ENCODE measurements at places on chromosomes 11 and 22.

DNA sequence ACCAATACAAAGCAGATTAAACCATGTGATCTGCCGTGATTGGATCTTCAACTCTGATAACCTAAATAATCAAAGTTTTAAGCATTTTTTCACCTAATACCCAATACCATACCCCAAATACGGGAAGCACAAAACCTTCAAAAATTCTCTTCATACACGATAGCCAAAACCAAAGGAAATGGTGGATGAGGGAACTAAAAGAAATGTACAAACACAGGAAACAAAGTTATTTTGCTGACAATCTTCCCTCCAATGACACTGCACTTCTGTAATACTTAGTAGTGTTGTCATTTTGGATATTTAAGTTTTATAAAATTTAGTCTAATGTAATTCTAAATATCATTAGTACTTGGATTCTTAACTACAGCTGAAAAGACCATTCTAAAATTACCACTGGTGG lies 27.0 kb downstream of the CSTF3 start:
- H3K4me3 ChIP-seq, result no peak overlapping the region
- no peaks in the 10 kb centered on the region for H3K27me3 ChIP-seq
- peaks cover 11% of the 10 kb centered on the region for H3K4me1 ChIP-seq
- no peaks in the 10 kb centered on the region for H3K36me3 ChIP-seq

GRCh38 chr11:117849781-117850414 lies 25.4 kb upstream of the FXYD2 start:
- no peak for DNase-seq
- H3K4me1 ChIP-seq, result no peaks in the 10 kb centered on the region
- H3K27ac ChIP-seq, result no peak overlapping the region
- no peak overlapping the region for H3K4me3 ChIP-seq

DNA sequence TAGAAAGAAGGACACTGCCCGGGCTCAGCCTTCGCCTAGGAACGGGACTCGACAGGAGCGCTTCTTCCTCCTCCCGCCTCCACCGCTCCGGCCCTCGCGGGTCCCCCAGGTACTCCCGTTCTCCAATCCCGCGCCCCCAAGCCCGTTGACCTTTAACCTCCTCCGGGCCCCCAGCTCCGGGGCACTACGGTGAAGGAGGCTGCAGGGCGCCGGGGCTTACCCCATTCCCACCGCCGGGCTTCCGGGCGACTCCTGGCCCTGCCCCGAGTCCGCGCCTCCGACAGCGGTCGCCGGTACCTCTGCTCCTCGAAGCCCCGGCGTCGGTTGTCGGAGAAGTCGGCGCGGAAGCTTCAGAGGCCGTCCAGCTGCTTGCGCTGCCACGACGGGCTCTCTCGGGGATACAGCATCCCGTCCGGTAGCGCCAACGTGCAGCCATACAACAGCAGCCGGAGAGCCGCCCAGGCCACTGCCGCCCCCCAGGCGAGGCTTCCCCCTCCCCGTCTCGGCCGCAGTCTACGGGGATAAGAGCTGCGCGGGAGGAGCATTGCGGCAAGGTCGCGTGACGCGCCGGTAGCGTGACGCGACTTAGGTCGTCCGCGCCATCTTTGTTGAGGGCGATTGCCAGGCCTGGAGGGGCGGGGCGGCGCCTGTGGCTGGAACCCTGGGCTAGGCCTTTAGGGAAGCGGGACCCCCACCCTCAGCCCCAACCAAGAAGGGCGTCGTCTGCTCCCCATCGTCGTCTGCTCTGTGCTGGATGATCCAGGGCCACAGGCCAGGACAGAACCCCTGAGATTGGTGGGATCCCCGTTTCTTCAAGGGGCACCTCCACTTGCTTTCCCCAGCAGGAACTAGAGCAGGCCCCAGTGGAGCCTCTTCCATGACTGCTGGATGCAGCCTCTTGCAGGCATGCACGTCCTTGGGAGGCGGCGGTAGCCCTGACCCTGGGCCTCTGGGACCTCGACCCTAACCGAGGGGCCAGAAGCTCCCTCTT lies 26.3 kb downstream of the RGL4 start:
- H3K4me3 ChIP-seq, result peak overlapping the region; percentile 74
- DNase-seq, result peak; percentile 94
- no peaks in the 10 kb centered on the region for H3K36me3 ChIP-seq
- H3K27ac ChIP-seq, result peak overlapping the region; percentile 77
- H3K27me3 ChIP-seq, result peaks cover 2% of the 10 kb centered on the region

DNA sequence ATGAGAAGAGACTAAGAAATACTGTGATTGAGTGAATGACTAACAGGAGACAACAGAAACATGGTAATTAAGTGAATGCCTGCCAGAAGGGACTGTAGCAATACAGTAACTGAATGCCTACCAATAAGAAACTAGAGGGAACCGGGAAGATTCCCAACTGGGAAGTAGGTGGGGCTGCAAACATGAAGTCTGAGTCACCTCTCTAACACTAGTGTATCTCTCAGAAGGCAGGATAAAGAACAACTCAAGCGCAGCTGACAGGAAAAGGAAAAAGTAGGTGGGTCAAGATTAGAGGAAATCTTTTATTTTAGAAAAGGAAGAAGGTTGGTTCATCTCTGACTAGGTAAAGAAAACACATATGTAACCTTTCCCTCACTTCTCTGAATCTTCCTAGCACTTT lies 14.0 kb downstream of the C11orf42 start:
- no peak overlapping the region for H3K4me3 ChIP-seq
- peaks cover 3% of the 10 kb centered on the region for H3K36me3 ChIP-seq
- no peaks in the 10 kb centered on the region for H3K27me3 ChIP-seq
- no peak for DNase-seq
- H3K27ac ChIP-seq, result no peak overlapping the region
- no peaks in the 10 kb centered on the region for H3K4me1 ChIP-seq

- H3K27me3 ChIP-seq, result peaks cover 6% of the 10 kb centered on the region
- no peak overlapping the region for H3K27ac ChIP-seq
- no peak overlapping the region for H3K4me3 ChIP-seq
- H3K36me3 ChIP-seq, result no peaks in the 10 kb centered on the region
Measured at GRCh38 chr11:72642884-72643522, 31.2 kb downstream of the PDE2A start.

- H3K27ac ChIP-seq, result no peak overlapping the region
- no peaks in the 10 kb centered on the region for H3K4me1 ChIP-seq
- no peak overlapping the region for H3K4me3 ChIP-seq
- no peaks in the 10 kb centered on the region for H3K36me3 ChIP-seq
- H3K27me3 ChIP-seq, result peaks cover 3% of the 10 kb centered on the region
Measured at GRCh38 chr11:70241709-70242108, 28.8 kb upstream of the PPFIA1 start.

DNA sequence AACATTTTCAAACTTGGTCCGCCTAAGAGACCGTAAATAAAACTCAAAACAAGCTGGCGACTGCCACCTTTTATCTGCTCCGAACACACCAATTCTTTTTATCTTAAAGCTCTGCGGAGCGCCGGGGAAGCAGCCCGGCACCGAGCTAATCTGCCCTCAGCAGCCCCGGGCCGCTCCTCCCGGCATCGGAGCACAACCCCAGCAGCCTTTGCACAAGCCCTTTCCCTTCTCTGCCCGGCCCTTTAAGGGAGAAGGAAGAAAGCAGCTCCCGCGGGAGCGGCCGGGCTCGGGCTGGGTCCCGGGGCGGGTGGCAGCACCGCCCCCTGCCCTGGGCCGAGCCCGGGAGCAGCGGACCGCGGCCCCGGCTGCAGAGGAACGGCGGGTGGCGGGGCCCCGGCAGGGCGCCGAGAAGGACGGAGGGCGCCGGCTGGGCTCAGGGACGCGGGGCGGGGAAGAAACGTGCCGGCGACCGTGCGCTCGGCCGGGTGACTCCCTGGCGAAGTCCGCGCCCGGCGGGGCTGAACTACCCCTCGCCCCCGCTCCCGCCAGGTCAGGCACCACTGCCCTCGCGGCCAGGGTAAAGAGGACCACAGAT lies 133.6 kb upstream of the C11orf58 start:
- DNase-seq, result peak; percentile 62
- H3K4me1 ChIP-seq, result peaks cover 5% of the 10 kb centered on the region
- H3K27ac ChIP-seq, result no peak overlapping the region
- H3K4me3 ChIP-seq, result peak overlapping the region; percentile 89
- no peaks in the 10 kb centered on the region for H3K36me3 ChIP-seq
- H3K27me3 ChIP-seq, result peaks cover 16% of the 10 kb centered on the region

DNA sequence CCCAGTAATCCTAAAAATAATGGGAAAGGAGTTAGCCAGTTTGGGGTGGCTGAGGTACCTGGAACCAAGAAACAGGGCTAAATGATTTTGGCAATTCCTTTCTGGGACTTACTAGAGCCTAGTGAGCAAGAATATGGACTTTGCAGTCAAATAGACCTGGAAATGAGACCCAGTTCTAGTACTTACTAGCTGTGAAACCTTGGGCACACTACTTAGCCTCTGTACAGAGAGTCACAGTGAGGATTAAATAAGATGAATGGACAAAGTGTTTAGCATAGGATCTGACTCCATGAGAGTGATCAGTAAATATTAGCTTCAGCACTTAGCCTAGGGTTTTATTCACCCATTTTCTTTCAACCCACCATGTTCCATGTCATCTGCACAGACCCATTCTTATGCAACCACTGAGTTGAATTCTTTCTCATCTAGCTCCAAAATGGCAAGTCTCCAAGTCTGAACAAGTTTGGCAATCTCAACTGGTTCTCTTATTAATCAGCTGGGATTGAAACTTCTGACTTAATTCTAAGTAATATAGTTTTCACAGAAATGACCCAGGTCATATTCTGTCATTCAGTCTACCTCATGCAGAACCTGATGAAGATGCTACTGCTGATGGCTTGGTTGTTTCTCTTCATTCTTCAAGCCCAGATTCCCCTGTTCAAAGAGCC lies 15.0 kb upstream of the SORL1 start:
- no peak overlapping the region for H3K27ac ChIP-seq
- H3K4me3 ChIP-seq, result no peak overlapping the region
- H3K36me3 ChIP-seq, result no peaks in the 10 kb centered on the region
- no peaks in the 10 kb centered on the region for H3K4me1 ChIP-seq
- H3K27me3 ChIP-seq, result no peaks in the 10 kb centered on the region

DNA sequence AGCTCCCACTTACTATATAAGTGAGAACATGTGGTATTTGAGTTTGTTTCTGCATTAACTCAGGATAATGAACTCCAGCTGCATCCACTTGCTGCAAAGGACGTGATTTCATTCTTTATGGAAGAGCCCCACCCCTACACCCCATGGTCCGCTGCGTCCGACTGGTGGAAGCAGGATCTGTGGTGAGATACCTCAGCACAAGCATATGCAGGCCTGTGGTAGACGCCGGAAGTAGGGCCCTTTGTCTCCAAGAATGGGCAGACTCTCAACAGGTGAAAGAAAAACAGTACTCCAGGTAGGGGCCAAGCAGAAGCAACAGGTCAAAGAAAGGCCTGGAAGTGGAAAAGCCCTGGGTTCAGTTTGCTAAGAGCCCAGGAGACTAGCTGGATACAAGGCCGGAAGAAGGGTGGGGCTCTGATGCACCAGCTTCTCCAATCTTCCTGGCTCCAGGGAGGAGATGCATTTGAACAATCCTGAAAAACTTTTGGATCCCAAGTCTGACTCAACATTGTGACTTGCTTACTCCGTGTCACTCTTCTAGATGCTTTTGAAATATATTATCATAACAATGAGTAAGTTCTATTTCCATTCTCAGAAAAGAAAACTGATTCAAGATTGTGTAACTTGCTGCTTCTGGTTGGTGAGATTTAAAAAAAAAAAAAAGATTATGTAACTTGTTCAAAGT lies 30.4 kb downstream of the NEAT1 start:
- peaks cover 15% of the 10 kb centered on the region for H3K36me3 ChIP-seq
- DNase-seq, result no peak
- H3K27ac ChIP-seq, result peak overlapping the region; percentile 38
- peak overlapping the region; percentile 23 for H3K4me3 ChIP-seq
- H3K27me3 ChIP-seq, result peaks cover 10% of the 10 kb centered on the region

DNA sequence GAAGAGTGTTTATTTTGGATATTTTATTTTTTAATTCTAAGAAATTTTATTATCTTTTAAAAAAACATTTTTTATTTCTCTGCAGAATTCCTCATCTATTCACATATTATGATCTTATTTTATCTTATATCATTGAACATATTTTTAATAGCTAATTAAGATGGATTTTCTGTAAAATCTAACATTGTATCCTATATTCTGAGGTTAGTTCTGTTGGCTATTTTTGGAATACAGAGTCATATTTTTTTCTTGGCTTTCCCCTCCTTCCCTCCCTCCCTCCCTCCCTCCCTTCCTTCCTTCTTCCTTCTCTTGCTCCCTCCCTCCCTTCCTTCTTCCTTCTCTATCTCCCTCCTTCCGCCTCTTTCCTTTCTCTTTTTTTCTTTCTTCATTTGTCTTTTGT lies 2326.6 kb upstream of the RAG2 start:
- no peak overlapping the region for H3K27ac ChIP-seq
- no peaks in the 10 kb centered on the region for H3K4me1 ChIP-seq
- no peak overlapping the region for H3K4me3 ChIP-seq
- DNase-seq, result no peak
- H3K36me3 ChIP-seq, result no peaks in the 10 kb centered on the region
- H3K27me3 ChIP-seq, result no peaks in the 10 kb centered on the region

DNA sequence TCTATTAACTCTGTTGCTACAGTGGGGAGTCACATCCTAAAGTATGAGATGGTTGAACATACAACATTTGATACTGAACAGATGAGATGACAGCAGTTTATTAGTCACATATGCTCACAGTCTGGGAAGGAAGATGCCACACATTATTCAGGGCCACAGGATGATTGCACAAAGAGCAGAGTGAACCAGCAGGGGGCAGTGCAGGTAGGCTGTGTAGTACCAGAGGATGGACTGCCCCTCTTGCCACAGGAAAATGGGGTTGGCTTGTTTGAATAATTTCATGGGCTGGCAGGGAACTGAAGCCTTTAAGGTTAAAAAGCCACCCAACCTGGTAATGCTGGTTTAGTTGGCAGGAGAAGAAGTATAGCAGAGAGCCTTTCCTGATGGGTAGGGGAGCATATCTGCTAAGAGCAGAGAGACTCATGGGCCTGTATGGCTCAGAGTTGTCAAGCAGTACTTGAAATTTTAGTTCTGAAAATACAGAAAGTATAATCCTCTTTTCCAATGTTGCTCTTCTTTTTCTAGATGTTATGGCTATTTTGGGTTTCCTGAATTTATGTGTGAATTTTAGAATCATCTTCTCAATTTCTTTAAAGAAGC lies 180.4 kb upstream of the B3GAT1 start:
- peak overlapping the region; percentile 65 for H3K27ac ChIP-seq
- DNase-seq, result peak; percentile 82
- H3K4me1 ChIP-seq, result peaks cover 4% of the 10 kb centered on the region
- no peaks in the 10 kb centered on the region for H3K36me3 ChIP-seq
- H3K27me3 ChIP-seq, result peaks cover 5% of the 10 kb centered on the region

DNA sequence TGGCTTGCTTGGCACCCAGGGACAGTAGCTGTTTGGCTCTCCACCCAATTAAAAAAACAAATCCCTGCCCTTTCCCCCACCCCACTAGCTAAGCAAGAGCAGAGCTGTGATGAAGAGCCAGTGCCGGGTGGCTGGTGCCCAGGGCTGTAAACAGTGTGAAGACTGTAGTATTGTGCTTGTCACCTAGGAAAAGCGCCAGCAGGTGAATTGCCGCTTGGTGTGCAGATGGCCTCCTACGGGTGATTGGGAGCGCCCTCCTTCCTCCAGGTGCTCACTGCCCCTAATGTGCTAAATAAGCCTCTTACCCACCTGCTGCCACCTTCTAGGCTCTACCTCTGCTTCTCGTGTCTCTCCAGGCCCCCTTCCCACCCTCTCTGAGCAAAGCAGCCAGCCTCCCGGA lies 18.4 kb upstream of the RAPSN start:
- H3K4me1 ChIP-seq, result peaks cover 45% of the 10 kb centered on the region
- no peak for DNase-seq
- peak overlapping the region; percentile 35 for H3K4me3 ChIP-seq
- H3K27ac ChIP-seq, result peak overlapping the region; percentile 79

- peaks cover 7% of the 10 kb centered on the region for H3K36me3 ChIP-seq
- peaks cover 32% of the 10 kb centered on the region for H3K4me1 ChIP-seq
- peak overlapping the region; percentile 64 for H3K27ac ChIP-seq
- DNase-seq, result no peak
- H3K27me3 ChIP-seq, result peaks cover 11% of the 10 kb centered on the region
- peak overlapping the region; percentile 30 for H3K4me3 ChIP-seq
Measured at GRCh38 chr11:61675826-61676225, 4.4 kb upstream of the DAGLA start.
